NCI-H1930 (cell line): ENCODE measurements at places on chromosomes 2 and 18.

- DNase-seq = no peak
Observed at GRCh38 chr2:60947056-60947455, 65.7 kb downstream of the REL start.

DNA sequence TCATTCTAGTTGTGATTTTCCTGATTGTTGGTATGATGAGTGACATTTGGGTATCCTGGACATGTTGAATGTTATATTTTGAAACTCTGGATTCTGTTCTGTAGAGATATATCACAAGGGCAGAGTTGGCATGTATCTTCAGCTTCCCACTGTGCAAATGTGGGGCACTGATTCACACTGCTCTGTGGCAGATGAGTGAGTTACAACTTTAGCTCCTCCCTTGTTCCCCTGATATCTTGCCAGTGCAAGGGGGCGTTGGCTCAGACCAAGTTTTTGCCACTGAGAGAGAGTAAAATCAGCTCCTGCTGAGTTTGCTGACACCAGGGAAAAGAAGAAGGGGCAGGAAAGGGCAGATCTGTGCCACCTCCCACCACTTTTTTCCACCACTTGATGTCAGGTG, 199.6 kb upstream of the MMADHC start:
- no peak for DNase-seq

DNA sequence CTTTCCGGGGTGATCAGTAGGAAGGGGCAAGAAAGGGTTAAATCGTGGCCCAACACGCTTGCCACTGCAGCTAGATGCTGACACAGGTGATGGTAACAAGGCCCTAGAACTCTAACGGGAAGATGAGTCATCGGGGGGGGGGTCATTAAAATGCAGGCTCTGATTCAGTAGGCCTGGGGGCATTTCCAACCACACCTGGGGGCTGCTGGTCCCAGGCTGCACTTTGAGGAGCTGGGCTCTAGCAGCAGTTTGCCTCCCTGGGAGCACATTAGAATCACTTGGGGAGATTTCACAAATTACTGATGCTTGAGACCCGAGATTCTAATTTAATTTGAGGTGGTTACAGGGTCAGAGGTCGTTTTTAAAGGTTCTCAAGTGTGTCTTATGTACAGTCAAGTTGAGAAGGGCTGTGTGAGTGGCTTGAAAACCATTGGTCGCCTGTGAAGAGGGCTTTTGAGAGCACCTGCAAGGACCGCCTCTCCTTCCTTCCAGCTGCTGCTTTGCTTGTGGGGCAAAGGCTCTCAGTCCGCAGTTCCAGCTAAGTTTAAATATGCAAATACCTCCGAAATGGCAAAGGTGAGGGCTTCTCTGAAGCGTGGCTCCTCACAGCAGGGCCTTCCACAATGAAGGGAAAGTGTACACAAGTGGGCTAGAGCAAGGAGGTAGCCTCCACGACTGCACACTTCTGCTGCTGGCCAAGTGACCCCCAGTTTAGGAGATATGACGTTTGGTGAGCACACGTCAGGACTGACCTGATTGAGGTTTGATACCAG, 128.0 kb upstream of the MSH6 start:
- no peak for DNase-seq

- no peak for DNase-seq
Observed at GRCh38 chr2:42168459-42169099, 574 bp upstream of the EML4 start.

DNA sequence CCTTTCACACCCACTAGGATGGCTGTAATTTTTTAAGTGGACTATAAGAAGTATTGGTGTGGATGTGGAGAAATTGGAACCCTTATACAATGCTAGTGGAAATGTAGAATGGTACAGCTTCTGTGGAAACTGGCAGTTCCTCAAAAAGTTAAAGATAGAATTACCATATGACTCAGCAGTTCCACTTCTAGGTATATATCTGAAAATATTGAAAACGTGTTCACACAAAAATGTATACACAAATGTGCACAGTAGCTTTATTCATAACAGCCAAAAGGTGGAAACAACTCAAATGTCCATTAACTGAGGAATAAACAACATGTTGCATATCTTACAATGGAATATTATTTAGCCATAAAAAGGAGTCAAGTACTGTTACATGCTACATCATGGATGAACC, 17.7 kb downstream of the TANK start:
- no peak for DNase-seq

DNA sequence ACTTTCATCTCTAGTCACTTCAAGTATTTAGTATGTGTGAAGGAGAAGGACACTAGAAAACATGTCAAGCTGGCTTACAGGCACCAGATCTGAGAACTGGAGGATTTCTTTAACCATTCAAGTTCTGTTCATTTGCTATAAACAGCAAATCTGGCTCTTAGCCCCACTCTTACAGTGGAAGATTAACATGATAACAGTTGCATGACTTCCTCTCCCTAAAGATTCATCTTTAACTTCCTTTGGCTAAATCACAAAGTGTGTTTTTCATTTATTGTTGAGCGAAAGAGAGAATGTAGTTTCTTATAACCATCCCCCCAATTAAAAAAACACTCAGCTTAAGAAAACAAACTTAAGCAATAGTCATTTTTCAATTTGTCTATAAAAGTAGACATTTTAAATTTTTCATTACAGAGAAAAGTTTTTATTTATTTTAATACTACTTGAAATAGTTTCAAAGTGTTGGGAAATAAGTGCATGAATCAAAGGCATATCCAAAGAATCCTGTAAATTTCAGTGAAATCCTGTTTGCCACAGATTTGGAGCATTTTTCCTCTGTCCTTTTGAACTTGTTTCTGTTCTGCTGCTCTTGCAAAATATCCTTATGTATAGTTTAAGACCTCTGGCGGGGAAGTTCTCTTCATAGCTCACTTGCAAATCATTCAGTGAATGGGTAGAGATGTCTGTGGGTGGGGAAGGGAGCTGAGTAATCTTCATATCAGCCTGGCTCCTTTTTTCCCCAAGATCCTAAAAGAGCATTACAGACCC, 241.0 kb upstream of the RBBP8 start:
- DNase-seq = no peak

DNA sequence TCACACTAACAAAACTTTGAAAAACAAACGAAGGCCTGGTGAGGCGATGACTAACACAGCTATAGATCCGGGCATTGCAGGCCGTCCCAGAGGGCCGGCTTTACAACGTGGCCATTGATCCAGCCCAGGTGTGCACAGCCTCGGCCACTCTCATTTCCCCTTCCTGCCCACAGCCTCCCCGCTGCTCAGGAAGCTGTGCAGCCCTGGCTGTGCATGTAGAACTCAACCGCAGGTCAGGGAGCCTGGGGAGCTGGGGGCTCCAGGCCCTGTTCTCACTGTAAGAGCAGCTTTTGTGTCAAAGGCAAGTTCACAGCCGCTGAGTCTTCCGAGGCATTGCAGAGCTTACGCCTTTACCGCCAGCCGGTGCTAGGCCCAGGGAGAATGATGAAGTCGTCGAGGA, 87.2 kb downstream of the LONRF2 start:
- DNase-seq = no peak

DNA sequence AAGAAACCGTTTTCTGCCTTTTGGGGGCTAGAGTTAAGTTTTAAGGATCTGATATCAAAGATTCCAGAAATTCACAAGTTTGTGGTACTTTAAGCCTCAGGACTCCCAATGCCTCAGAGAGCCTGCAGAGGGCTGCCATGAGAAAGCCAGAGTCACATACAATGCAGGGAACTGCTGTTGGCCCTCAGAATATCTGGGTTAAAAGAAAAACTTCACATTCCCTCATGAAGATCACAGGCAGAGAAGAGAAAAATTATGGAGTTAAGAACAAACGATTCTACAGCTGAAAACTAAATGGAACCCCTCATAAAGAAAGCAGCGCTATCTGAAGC, 39.5 kb downstream of the HDAC4 start:
- DNase-seq = no peak

DNA sequence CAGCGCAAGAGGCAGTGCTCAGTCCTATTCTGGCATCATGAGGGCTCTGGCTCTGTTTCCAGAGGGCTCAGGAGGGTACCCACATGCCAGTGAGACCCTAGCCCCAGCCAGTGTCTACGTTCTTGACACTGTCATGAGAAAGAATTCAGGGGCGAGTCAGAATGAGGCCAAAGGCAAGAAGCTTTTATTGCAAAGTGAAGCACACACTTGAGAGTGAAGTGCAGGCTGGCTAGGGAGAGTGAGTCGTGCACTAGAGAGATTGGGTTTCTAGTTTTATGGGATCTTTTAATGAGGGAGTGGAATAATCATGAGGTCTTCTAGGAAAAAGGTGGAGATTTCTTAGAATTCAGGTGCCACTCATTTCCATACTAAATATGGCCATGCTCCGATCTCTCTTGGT, 164.1 kb downstream of the DCDC2C start:
- no peak for DNase-seq

DNA sequence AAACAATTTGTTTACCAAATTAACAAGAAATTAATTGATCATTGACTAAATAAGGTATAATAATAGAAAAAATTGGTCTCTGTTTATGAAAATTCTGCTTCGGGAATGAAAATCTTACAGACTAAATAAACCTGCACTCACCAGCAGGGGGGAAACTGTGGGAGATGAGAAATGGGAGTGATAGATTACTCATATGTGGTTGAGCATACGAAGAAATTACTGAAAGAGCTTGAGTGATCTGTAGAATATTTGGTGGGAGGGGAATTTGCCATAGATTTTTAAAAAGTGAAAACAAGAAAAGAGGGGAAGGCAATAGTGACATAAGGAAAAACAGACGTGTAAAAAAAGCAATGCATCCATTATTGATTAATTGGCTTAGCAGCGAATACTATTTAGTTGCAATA, 2.2 kb downstream of the HMSD start:
- DNase-seq = no peak

GRCh38 chr2:108589781-108590180, 55.5 kb downstream of the LIMS1 start:
- DNase-seq = no peak

GRCh38 chr2:15040429-15041084, 408.0 kb downstream of the LRATD1 start:
- DNase-seq = no peak

DNA sequence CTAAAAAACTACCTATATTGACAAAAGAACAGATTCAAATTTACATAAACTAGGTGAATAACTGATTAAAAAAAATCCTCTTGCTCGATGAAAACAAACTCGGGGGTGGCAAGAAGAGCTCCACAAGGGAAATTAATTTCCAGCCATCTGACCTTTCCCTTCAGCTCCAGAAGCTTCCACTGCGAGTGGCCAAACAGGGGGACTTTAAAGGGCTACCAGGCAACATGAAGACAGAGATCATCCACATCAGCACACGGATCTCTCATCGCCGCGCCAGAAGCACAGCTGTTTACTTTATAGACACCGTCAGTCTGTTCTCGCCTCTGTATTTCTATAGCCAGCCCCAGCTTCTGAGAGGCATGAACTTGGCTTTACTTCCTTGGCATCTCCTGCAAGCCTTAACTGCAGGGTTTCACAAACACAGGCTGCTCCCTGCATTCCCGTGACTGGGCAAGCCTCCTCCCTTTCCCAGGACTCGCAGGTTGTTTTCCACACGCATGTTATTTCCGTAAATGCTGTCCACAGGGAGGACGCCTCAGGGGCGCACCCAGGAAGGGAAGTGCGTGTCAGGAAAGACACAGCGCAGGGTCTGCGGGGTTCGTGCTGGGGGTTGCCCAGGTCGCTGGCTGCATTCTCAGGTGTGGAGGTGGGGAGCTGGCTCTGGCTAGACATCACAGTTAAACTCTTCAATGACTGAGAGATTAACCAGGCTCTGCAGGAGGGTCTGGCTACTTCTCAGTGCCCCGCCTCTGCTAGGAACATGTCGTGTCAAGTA, 85.0 kb downstream of the USP40 start:
- no peak for DNase-seq

GRCh38 chr2:167212014-167212648, 323.9 kb downstream of the XIRP2 start:
- DNase-seq = peak; percentile 2

GRCh38 chr2:224039080-224039769, at the start of gene SERPINE2:
Gene SERPINE2, minus strand, starts transcription at chr2:224039286. Its CDS starts 37,386 bp downstream, at chr2:224001900.
- DNase-seq = peak; percentile 78

DNA sequence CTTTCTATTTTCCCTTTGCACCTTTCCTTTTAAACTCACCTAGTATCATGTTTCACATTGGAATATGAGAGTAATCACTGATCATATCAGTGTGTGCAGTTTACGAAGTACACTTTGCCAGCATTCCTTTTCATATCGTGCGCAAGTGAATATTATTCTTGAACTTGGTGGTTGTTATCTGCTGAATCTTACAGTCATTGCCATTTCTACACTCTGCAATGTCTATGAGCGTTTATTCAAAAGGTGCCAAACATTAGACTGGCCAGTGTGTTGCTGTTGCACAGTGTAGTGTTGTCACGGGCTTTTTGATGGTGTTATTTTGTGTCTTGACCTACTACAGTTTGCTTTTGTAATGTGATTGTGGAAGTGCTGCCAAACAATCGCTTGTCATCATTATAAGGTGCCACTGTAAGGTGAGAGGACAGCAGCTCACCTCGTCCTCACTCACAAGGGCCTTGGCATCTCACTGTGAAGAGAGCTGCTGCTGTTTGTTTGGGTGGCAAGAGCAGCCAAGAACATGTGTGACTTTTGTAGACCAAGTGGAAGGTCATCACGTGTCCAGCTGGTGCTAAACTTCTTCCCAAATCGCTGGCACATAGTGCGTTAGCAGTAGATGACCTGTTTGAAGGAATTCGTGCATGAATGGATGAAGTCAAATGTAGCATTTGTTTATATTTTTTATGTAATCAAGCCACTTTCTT, 113.3 kb downstream of the MYO1B start:
- DNase-seq = no peak
